Mesendoderm (in vitro differentiated cells): ENCODE measurements at places on chromosomes 6 and 20.

DNA sequence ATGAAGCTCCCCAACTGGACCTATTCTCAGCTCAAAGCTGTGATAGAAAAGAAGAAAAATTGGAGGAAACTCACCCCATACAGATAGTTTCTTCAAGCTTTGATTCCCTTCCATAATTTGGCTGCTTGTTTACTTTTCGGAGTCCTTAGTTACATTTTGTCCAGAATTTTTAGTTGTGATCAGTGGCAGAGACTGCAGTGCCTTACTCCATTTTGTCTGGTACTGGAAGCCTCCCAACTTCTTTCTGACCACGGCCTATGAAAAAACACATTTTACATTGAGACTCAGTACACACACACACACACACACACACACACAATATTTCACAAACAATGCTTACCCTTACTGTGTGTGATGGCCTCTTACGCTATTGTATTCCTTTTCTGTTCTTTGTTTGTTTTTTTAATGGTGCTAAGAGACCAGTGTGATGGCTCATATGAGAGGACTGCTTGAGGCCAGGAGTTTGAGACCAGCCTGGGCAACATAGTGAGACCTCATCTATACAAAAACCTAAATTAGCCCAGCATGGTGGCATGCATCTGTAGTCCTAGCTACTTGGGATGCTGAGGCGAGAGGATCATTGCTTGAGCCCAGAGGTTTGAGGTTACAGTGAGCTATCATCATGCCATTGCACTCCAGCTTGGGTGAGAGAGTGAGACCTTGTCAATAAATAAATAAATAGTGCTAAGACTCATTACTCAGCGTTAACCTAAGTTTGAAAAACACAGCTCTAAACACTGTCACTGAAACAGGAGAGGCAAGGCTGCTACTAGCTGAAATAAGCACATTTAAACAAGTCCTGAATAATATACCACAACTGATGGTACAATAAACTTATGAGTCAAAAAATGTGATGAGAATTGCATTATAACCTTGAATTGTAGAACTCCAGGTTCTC, 13.8 kb upstream of the RNF8 start:
- no peak for DNase-seq

GRCh38 chr20:5947276-5947675, 3.1 kb downstream of the TRMT6 start:
- DNase-seq: no peak

GRCh38 chr20:24721891-24722568, 227.0 kb upstream of the CST7 start:
- DNase-seq: peak; percentile 21

DNA sequence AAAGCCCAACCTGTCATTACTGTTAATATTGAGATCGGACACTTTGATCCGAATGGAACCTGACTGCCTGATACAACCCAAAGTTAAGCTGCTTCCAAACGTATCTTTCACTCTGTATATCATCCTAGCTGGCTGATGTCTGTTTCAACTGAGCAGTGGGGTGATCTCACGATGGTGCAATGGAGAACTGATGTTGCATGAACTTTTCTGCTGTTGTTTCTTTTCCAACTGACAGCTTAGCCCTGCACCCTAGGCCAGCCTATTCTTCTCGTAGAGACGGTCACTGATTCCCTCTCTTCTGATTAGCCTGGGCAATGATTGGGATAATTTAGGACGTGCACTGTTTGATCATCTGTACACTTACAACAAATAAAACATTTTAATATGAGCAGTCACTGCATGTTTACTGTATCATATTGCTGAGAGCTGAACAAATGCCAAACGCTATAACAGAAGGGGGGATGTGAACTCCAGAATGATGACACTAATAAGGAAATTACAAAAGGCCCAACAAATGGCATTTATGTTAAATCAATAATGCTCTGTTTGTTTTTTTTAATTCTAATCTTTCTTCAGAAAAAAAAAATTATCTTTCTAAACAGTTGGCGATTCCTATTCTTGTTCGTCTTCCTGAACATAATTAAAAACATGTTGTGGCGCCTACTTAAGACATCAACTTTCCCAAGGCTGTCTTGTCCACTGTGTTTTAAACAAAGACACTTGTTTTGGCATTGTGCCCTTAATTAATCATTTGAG, 184.8 kb downstream of the ZNF217 start:
- DNase-seq: no peak

- no peak for DNase-seq
Observed at GRCh38 chr20:55116598-55116997, 641.2 kb downstream of the DOK5 start.

DNA sequence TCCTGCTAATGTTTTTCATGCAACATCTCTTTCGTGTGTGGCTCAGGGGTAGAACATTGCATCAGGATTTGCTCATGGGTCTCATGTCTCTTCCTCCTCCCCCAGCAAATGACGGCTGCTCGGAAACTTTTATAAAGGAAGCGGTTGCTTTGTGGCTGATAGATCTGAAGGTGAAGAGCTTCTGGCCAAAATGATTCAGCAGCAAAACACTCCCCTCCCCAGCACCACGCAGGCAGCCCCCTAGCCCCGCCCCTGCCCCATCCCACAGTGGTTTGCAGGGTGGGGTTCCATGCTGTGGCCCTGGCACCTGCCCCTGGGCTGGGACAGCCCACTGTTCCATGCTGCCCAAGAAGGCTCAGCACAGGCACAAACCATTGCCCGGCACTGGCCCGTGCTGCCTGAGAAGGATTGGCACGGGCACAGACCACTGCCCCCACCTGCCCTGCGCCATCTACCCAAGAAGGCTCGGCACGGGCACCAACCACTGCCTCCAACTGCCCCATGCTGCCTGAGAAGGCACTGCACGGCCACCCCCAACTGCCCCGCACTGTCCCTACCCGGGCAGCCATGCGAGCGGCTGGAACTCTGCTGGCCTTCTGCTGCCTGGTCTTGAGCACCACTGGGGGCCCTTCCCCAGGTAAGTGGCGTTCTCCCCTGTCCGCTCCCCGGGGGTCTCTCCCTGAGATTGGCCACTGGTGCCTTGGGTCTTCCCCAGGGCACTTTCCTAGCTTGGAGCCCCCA, at the start of gene CST7:
CST7 (plus strand) TSS at position 331 of the 741 bp plus-strand sequence; CDS start at position 568, 237 bp downstream.
- no peak for DNase-seq

GRCh38 chr20:58650181-58650775, 805 bp upstream of the STX16 start:
- no peak for DNase-seq

- peak; percentile 67 for DNase-seq
Observed at GRCh38 chr6:129621252-129621651, 88.7 kb downstream of the ARHGAP18 start.

DNA sequence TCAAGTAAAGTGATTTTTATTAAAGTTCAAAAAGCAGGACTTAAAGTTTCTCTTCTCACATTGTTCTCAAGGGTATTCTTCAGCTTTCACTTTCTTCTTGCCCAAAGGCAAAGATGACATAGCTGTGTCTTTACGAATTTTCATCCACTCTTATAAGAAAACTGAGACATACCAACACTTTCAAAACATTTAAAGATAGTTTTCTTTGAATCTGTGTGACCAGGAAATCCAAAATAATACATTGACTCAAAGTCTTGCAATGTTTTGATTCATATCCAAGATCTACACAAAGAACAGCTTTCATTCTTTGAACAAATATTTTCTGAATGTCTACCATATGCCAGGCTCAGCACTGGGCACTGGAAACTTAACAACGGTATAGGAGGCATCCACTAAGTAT, 117.9 kb downstream of the SIM1 start:
- no peak for DNase-seq

- no peak for DNase-seq
Observed at GRCh38 chr6:150761771-150762170, 103.7 kb upstream of the MTHFD1L start.

- no peak for DNase-seq
Observed at GRCh38 chr20:62390317-62391164, 3.6 kb downstream of the RPS21 start.

- no peak for DNase-seq
Observed at GRCh38 chr6:89921691-89922090, 27.4 kb downstream of the GJA10 start.

- no peak for DNase-seq
Observed at GRCh38 chr6:35086282-35086632, 54.9 kb downstream of the TCP11 start.

GRCh38 chr20:19923762-19924161, 93.4 kb upstream of the NAA20 start:
- DNase-seq: no peak

GRCh38 chr6:89162047-89162371, 16.2 kb downstream of the PM20D2 start:
- no peak for DNase-seq

DNA sequence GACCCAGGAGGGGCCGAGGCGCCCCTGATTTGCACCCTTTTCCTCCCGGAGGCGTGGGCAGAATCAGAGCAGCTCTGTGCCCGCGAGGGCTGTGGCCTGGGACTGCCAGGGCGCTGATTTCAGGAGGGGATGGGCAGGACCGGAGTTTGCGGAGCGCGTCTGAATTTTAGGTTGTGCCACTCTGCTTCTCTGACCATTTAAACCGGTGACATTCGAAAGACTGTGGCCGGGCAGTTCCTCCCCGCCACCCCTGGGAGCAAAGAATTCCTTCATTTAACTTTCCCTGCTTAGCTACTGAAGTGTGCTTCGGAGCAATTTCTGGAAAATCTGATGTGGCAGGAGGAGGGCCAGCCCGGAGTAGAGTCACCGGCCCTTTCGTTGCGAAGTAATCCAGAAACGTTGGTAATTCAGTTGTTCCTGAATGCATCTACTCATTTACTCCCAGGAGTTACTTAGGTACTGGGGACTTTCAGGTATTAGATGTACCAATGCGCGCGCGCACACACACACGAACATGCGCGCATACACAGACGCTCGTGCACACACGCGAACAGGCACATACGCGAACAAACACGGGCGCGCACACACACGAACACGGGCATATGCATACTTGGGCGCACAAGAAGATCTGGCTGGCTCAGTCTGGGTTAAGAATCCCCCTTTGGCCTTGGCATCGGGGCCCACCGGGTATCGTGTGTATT, 568 bp downstream of the CCDC170 start:
- DNase-seq: peak; percentile 35

DNA sequence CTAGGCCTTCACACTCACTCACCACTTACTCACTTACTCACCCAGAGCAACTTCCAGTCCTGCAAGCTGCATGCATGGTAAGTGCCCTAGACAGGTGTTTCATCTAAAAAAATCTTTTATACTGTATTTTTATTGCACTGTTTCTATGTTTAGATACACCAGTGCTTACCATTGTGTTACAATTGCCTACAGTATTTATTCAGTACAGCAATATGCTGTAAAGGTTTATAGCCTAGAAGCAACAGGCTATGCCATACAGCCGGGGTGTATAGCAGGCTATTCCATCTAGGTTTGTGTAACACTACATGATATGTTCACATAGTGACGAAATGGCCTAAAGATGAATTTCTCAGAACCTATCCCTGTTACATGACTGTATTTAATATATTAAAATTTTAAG, 37.1 kb upstream of the KCNK5 start:
- no peak for DNase-seq

- DNase-seq: no peak
Observed at GRCh38 chr6:87870556-87870955, 168.5 kb upstream of the AKIRIN2 start.

- no peak for DNase-seq
Observed at GRCh38 chr6:121816906-121817540, 381.6 kb downstream of the GJA1 start.

DNA sequence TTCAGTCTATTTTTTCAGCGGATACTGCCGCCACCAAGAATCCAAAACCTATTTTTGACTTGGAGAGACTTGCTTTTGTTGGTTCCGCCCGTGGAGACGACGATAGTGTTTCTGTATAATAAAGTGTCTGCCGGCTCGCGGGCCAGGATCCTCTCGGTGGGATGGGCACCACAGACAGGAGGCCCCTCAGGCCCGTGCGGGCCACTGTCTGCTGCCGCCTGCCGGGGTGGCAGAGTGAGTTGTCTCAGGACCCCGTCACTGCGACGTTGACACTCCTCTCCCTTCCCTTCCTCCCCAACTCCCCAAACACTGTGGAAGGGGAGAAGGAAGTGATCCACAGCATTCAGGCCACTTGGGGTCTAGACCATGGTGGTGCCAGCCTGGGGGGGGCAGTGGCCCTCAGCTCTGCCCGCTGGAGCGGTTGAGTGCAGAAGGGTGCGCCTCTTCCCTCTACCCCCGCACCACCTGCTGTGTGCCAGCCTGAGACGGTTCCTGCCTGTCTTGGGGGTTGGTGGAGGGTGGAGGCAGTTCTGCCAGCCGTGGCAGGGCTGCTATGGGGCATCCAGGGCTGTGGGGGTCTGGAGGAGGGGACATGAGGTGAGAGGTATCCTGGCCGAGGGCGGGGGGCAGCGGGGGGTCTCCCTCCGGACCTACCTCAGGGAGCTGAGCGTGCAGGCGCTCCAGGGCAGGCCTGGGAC, 17.5 kb downstream of the RBM38 start:
- no peak for DNase-seq

- DNase-seq: no peak
Observed at GRCh38 chr20:24696396-24696795, 227.0 kb downstream of the SYNDIG1 start.

- no peak for DNase-seq
Observed at GRCh38 chr6:52305948-52306767, 21.6 kb upstream of the MCM3 start.

- no peak for DNase-seq
Observed at GRCh38 chr20:1302685-1303541, 26.0 kb downstream of the SDCBP2 start.

DNA sequence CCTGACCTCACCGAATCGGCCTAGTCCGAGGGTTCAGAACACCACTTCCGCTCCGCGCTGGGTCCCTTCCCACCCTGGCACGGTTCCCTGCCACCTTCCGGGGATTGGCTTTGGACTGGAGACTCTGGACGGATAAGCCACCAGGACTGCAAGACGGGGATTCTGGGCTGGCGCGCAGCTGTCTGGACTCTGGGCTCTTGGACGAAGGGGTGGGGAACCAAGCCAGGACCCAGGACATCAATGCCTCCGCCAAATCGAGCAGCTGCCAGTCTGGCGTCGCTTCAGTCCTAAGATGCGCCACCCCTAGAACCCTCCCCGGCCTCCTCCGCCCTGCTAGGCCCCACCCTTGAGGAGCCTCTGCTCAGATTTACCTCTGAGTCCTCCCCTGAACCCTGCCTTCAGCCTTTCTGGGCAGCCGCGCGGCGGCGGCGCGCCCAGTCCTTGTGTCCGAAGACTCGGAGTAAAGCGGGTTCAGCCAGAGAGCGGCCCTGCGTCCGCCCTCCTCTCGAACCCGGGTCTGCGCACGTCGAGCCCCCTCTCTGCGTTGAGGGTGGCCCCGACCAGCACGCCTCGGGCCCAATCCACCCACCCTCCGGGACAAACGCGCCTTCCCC, 1.2 kb downstream of the KCNK17 start:
- no peak for DNase-seq

- DNase-seq: no peak
Observed at GRCh38 chr20:21273755-21274386, 29.3 kb upstream of the XRN2 start.

DNA sequence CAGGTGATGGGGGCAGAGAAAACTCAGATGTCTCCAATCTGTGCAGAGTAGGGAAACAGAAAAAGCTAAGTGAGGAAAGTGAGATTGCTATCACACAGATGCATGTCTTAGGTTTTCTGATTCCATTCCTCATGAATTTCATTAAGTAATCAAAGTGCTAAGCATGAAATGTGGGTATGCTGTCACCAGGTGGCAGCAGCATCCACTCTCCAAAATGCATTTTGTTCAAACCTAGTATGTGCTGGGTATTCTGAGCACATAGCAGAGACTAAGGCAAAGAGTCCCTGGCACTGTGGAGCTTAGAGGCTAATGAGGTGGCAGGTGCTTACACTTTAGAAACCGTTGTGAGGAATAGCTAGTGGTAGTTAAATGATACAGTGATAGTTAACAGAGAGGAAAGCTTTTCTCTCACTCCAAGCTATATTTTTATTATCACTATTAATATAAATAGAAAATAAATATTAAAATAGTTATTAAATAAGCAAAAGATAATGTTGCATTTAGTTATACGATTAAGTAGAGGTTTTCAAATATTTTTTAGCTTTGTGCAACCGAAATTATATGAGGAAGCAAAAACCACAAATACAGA, 179.5 kb downstream of the CDH26 start:
- DNase-seq: peak; percentile 67
